ENCODE measurements at places on chromosomes 1 and 21.

GRCh38 chr21:46092811-46093667 lies 4.9 kb upstream of the COL6A2 start:
- DNase-seq = no peak

DNA sequence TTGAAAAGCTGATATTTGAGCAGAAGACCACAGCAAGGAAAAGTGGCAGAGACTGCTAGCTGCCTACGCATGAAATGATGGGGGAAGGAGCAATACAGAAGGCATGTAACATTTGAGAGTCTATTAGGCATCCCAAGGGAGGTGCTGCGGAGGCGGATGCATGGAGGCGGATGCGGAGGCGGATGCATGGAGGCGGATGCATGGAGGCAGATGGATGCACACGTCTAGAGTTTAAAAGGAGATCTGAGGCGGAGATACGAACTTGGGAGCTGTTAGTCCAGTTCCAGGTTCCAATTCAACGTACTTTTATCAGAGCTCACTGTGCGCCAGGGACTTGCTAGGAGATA lies 744 bp upstream of the DDX20 start:
- DNase-seq = no peak

- DNase-seq = no peak
These were observed 13.2 kb downstream of the PDXK start for GRCh38 chr21:43731891-43732711.

GRCh38 chr1:211118407-211119102 lies 15.4 kb downstream of the KCNH1 start:
- no peak for DNase-seq

- DNase-seq = no peak
These were observed 2.7 kb downstream of the LURAP1 start for GRCh38 chr1:46205791-46206190.

DNA sequence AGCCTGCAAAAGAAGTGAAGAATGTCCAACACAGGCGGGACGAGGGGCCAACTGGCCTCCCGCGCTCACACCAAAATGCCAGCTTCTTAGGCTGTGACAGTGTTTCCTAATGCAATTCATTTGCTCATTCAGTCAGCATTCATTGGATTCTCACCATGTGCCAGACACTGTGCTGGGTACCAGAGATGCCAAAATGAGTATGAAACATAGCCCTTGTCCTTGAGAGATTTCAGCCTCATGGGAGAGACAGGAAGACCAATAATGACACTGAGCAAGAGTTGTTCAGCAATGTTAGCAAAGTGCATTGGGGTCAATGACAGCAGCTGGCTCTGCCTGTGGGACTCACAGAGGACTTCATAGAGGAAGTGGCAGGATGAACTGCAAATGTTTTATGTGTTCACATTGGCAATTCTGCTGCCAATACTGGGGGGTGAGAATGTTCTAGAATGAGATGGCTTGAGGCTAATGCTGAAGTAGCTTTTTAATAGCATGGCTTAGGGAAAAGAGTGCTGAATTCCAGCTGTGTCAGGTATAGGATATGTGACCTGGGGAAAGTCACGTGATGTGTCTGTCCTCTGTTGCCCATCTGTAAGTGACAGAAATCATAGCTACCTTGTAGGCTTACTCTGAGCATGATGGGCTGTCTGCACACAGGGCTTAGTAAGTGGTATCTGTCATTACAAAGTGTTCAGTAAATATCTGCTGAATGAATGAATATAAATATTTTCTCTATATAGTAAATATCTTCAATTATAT lies 58.3 kb upstream of the KIF26B start:
- no peak for DNase-seq

GRCh38 chr1:26786437-26787380 lies 1.0 kb upstream of the PIGV start:
- no peak for DNase-seq

DNA sequence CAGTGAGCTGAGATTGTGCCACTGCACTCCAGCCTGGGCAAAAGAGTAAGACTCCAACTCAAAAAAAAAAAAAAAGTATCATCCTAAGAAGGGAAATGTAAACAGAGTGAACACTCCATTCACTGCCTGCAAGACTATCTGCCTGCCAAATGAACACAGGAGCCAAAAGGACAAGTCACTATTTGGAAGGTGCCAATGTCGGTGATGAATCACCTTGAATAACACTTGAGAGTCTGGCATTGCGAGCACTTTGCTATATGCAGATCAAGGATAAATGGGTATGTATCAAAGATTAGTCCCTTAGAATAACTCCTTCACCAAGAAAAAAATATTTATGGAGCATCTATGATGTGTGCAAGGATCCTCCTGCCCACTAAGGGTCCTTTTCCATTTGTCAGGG lies 6.6 kb downstream of the UBR4 start:
- DNase-seq = no peak

DNA sequence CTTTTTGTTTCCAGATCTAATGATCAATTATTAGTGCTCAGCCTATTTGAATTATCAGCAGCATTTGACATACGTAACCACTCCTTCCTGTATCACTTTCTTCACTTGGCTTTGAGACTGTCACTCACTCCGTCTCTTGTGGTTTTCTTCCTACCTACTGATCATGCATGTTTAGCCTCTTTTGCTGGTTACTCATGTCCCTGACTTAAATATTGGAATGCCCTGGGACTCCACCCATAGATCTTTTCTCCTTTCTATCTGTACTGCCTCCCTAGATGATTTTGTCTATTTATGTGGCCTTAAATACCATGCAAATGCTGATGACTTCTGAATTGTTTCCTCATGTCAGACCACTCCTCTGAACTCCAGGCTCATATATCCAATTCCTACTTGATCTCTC lies 57.7 kb upstream of the PDE4B start:
- no peak for DNase-seq
